ENCODE measurements at places on chromosomes 13 and 19.

- DNase-seq, result no peak
These were observed 53.6 kb downstream of the ZAR1L start for GRCh38 chr13:32261567-32261966.

GRCh38 chr19:33667141-33667650 lies 45.4 kb downstream of the CHST8 start:
- no peak for DNase-seq

- DNase-seq, result no peak
These were observed 25.1 kb downstream of the ARHGEF18 start for GRCh38 chr19:7373862-7374261.

DNA sequence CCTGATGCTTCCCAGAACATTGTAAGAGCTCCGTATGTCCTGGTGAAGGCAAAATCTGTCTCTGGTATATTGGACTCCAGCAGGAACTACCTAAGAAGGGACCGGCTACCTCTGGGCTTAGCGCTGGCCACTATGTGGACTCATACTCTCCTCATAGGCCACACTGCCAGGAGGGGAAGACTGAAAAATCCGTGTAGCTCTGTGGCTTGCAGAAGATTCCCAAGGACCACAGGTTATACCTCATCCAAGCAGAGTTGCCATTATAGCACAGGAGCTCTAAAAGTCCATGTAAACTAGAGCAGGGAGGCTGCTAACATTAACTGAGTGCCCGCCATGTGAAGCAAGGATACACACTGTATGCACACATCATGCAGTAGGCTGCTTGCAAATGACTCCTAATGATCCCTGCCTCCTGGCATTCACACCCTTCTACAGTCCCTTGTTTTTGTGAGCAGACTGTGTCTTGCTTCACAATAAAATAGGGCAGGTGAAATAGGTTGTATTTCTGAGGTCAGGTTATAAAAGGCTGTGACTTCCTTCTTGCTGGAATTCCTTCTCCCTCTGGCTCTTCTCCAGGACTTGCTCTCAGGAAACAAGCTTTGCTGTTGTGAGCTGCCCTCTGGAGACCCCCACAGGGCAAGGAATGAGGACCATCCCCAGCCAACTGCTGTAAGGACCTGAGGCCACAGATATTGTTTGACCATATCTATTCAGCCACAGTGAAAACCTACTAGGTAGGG lies 192.6 kb upstream of the UBL3 start:
- no peak for DNase-seq

Measured in CD4-positive, alpha-beta T cell treated with Interleukin-21 for 1 hour (primary cell).